Activated CD4-positive, alpha-beta T cell treated with anti-CD3 and anti-CD28 coated beads, Interleukin-2, amount 50 U/mL, for 1 hour (primary cell): ENCODE measurements at places on chromosomes 5 and 9.

DNA sequence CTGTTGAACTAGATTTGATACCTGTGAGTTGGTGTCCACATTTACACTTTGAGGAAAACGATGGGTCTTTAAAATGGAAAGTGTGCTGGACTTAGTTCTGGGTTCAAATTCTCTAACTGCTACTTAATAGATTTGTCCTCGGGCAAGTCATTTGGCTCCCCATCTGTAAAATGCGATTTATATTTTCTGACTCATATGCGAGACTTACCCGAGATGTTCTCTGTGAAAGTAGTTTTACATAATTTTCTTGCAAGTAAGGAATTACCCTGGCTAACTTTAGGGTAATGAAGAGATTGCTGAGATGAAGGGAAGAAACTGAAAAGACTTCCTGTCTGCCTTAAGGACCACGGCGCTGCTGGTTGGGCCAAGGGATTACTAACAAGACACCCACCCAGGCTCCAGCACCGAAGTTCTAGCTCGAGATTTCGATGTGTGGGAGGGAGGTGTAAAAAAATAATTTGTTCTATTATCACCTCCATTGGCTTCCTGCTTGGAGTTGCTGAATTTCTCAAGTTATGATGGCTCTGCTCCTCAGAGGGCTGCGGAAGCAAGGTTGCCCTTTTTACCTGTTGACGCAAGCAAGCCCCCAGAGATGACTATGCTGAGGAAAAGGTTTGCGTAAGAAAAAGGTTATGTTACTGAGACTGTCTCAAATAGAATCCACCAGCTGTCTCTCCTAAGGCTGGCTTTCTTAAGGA is 24.1 kb downstream of the PCSK1 start:
- DNase-seq = no peak

DNA sequence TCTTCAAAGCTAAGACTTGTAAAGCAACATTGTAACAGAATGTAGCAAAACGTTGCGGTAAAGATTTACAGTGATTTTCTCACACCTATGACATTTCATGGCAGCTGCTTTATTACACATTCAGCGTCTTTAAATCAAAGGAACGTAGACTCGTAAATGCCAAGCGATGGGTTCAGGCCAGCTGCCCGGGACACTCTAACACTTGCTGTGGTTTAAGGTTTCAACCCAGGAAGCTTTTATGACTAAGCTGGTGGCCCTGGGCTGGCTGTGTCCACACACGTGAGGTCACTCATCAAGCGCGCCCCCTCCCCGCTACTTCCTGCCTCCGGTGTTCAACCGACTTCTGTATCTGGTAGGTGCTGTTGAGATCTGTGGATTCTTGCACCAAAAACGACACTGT is 2.5 kb downstream of the SLC6A18 start:
- DNase-seq = no peak

GRCh38 chr9:79477241-79477840 is 94.4 kb upstream of the TLE4 start:
- no peak for DNase-seq

DNA sequence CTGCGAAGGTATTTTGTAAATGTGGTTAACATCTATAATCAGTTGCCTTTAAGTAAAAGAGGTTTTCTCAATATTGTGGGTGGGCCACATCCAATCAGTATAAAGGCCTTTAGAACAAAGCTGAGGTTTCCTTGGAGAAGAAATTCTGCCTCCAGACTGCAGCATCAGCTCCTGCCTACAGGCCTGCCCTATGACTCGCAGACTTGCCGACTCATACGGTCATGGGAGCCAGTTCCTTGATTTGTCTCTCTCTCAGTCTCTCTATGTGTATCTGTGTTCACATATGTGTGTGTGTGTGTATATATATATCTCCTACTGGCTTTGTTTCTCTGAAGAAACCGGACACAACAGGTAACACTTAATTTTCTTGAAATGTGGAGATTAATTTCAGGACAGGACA is 45.3 kb downstream of the SLC36A1 start:
- DNase-seq = no peak

- no peak for DNase-seq
Measured at GRCh38 chr5:103525361-103525760, 37.2 kb downstream of the NUDT12 start.

DNA sequence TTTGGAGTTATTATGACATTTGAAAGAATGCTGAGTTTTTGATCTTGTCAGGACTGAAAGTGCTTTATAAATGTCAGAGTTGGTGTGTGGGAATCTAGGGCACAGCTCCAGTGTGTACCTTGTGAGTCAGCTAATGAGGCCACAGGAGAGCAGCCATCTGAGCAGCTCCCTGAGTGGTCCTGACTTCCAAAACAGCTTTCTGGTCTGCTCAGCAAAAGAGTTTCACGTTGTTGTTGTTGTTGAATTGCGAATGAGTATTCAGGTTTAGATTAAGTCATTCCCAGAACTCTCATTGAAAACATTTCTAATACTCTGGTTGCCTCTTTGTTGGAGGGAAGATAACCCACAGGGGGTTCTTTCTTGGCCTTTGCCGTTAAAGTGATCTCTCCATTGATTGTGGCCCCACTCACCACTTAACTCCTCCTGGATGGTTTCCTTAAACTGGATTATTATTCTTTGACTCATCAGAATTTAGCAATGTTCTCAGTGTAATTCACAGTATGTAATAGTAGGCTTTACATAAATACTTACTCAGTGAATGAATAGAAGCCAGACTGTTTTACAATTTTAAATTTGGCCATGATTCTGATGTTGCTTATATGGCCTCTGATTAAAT is 125.1 kb upstream of the SGCD start:
- no peak for DNase-seq

DNA sequence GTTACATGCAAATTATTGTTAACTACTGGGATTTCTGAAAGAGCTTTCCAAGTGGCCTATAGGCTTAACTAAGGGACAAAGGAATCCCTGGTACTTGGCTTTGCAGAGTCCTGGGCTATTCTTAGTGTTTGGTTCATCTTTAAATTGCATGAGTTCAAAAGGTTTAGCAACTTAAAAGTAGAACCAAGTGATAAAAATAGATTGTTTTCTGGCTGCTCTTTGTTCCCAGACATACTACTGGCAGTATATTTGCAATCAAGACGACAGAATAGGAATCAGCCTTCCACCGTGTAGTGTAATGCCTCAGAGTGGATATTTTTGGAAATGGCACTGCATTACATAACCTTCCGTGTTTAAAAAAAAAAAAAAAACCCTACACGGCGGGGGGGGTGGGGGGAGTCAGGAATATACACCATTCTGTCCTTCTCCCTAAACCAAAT is 1.0 kb downstream of the NREP start:
- no peak for DNase-seq

GRCh38 chr5:124736082-124736804 is 10.2 kb downstream of the ZNF608 start:
- no peak for DNase-seq
